H1 (cell line): ENCODE measurements at places on chromosomes 4 and X.

DNA sequence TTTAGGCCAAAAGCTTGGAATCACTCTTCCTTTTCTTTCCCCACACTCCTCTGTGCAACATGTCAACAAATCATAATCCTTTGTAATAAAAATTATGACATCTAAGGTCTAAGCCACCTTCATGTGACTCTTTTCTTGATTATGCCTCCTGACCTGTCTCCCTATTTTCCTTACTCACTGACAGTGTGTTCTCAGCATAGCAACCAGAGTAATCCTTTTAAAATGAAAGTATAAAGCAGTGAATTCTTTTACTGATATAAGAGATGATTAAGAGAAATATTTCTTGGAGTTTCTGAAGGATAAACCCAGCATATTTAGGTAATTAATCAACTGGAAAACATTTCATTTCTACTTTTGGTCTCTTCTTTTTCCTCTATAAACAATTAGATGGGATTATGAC lies 44.7 kb downstream of the USO1 start:
- no peaks in the 10 kb centered on the region for H3K36me3 ChIP-seq
- no peak for DNase-seq
- H3K4me1 ChIP-seq = no peaks in the 10 kb centered on the region
- H3K4me3 ChIP-seq = no peak overlapping the region
- no peak overlapping the region for H3K27ac ChIP-seq
- H3K27me3 ChIP-seq = no peaks in the 10 kb centered on the region

DNA sequence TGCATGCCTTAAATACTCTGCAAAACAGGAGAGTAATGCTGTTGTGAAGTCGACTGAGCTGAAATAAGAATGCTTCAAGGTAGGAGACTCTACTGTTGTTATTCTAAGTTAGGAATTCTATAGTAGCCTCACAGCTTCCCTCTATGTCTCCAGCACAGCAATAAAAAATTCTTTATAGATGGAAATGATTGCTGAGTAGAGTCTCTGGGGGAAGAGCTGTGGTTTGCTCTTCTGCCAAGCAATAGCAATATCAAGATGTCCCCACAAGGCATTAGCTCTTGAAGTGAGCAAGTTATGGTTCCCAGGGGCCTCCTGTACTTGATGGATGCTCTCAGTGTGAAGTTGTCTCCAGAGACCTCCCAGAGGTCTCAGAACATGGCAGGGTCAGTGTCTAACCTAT lies 880.6 kb upstream of the FRG1 start:
- no peaks in the 10 kb centered on the region for H3K36me3 ChIP-seq
- H3K27me3 ChIP-seq = no peaks in the 10 kb centered on the region
- DNase-seq = no peak
- H3K4me3 ChIP-seq = no peak overlapping the region
- H3K4me1 ChIP-seq = peaks cover 12% of the 10 kb centered on the region
- peak overlapping the region; percentile 66; the same call in 1 of the 2 replicates for H3K27ac ChIP-seq

DNA sequence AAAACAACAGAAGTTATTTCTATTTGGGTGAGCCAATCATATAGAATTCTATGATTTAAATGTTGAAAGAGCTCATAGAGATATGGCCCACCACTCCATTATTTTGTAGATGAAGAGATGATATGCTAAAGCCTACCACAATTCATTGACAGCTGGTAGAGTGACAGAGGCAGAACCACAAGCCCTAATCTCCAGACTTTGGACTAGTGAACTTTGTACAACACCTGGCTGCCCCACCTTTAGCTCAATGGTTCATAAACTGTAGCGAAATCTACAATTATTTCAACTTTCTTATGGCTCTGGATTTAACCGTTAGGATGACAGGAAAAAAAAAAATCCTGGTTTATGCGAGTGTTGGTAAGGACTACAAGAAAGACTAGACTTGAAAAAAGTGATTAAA lies 50.9 kb downstream of the PRKG2 start:
- no peaks in the 10 kb centered on the region for H3K4me1 ChIP-seq
- H3K27me3 ChIP-seq = no peaks in the 10 kb centered on the region
- no peak overlapping the region for H3K27ac ChIP-seq
- no peak overlapping the region for H3K4me3 ChIP-seq
- no peaks in the 10 kb centered on the region for H3K36me3 ChIP-seq

DNA sequence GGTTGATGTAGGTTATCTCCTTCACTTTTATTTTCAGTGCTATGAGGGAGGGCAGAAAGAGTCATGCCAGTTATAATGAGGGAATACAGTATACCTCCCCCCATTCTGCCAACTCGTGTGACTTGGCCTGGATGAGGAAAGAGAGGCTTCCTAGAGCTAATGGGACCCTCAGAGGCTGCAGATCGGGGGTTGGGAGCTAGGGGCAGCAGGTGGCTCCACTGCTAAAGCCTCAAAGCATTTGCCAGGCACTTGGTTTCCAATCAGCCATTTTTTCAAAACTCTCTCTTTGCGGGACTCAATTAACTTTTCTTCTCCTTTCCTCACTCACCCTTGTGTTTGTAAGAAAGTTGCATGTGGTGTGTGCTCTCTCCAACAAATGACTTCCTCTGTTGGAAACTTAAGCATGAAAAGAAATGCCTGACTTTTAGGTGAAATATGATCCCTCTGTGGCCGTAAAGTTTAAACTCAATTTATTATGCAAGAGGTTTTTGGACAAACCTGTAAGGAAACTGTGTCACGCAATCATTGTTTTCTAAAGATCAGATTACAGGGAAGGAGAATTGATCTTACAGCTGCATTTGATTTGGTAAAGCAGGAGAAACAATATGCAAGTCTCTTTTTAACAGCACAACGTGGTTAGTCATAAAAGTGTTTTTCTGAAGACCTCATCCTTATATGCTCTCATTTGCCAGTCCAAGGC lies 7.0 kb downstream of the SFRP2 start:
- H3K4me1 ChIP-seq = no peaks in the 10 kb centered on the region
- no peak overlapping the region for H3K4me3 ChIP-seq
- no peaks in the 10 kb centered on the region for H3K27me3 ChIP-seq

GRCh38 chr4:76624241-76624681 lies 189.2 kb downstream of the SHROOM3 start:
- H3K4me1 ChIP-seq = peaks cover 25% of the 10 kb centered on the region
- no peaks in the 10 kb centered on the region for H3K36me3 ChIP-seq
- H3K4me3 ChIP-seq = no peak overlapping the region
- no peak for DNase-seq
- no peaks in the 10 kb centered on the region for H3K27me3 ChIP-seq
- no peak overlapping the region for H3K27ac ChIP-seq

DNA sequence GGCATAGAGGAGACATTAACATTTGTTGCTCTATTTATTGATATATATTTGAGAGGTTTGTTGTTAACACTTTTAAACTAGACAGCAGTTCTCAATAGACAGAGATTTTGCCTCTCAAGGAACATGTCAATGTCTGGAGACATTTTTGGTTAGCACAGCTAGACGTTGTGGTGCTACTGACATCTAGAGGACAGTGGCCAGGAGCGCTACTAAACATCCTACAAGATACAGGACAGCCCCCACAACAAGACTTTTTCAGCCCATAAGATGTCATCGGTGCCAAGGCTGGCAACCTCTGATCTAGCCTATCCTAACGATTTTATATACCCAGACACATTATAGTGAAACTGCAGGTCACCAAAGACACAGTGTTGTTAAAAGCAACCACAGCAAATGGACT lies 18.4 kb upstream of the CTSO start:
- no peaks in the 10 kb centered on the region for H3K4me1 ChIP-seq
- H3K27ac ChIP-seq = no peak overlapping the region
- H3K36me3 ChIP-seq = no peaks in the 10 kb centered on the region
- H3K27me3 ChIP-seq = no peaks in the 10 kb centered on the region
- DNase-seq = no peak
- H3K4me3 ChIP-seq = no peak overlapping the region

DNA sequence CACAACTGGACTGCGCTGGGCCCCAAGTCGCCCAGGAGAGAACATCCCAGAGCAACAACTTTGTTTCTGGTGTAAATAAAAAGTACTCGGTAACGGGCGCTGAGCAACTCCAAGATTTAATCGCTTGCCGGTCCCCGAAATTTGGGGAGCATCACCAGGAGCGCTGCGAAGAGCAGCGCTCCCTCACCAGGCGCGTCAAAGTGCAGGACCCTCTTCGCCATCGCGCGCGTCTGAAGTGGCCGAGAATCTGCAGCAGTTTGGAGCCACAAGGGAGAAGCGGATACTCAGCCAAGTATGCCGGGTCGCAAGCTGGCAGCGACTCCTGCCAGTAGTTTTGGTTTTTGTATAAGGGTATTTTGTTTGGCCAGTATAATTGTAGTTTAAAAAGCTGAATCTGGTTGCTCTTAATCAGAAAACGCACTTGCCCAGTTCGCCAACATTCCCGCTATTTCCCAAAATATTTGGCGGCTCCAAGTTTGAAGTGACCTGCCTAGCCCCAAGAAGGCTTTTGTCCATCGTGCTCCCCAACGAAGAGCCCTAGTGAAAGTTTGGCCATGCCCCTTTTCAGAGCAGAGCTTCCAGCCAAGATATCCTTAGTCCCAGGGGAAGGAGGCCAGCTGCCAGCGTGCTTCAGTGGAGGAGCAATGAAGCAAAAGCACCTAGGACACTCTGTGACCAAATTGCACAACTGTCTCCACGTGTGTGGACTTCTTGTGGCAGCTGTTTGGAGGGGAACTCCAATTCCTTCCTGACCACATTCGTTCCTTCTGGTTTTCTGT lies 557 bp upstream of the KDR start:
- peak overlapping the region; percentile 57 for H3K4me3 ChIP-seq
- H3K27me3 ChIP-seq = no peaks in the 10 kb centered on the region
- H3K4me1 ChIP-seq = peaks cover 8% of the 10 kb centered on the region; the same call in 1 of the 2 replicates
- no peak for DNase-seq
- H3K27ac ChIP-seq = no peak overlapping the region
- no peaks in the 10 kb centered on the region for H3K36me3 ChIP-seq

DNA sequence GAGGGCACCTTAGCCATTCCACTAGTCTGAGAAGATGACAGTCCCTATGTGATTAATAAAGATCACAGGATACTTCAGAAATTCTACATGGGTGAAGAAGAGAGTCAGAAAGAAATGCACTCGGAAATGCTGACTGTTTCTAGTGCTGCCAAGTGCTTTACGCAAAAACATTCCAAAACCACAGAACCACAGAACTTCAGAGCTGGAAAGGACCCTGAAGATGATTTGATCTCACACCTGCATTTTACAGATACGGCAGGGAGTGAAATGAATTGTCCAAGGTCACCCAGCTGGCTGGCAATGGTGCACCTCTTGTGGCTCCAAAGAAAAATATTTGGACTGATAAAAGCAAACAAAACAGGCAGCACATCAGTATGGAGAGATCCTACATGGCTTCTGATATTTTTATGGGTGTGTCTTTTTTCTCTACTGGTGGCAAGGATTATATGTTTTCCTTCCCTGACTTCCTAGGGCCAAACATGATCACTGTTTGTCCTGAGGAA lies 115.9 kb downstream of the MAML3 start:
- H3K4me3 ChIP-seq = no peak overlapping the region
- no peaks in the 10 kb centered on the region for H3K36me3 ChIP-seq
- H3K4me1 ChIP-seq = no peaks in the 10 kb centered on the region; the same call in 1 of the 2 replicates
- H3K27me3 ChIP-seq = no peaks in the 10 kb centered on the region
- no peak overlapping the region for H3K27ac ChIP-seq

GRCh38 chrX:103540145-103540544 lies 20.9 kb upstream of the RAB40A start:
- H3K4me1 ChIP-seq = no peaks in the 10 kb centered on the region
- DNase-seq = no peak
- H3K27me3 ChIP-seq = no peaks in the 10 kb centered on the region

DNA sequence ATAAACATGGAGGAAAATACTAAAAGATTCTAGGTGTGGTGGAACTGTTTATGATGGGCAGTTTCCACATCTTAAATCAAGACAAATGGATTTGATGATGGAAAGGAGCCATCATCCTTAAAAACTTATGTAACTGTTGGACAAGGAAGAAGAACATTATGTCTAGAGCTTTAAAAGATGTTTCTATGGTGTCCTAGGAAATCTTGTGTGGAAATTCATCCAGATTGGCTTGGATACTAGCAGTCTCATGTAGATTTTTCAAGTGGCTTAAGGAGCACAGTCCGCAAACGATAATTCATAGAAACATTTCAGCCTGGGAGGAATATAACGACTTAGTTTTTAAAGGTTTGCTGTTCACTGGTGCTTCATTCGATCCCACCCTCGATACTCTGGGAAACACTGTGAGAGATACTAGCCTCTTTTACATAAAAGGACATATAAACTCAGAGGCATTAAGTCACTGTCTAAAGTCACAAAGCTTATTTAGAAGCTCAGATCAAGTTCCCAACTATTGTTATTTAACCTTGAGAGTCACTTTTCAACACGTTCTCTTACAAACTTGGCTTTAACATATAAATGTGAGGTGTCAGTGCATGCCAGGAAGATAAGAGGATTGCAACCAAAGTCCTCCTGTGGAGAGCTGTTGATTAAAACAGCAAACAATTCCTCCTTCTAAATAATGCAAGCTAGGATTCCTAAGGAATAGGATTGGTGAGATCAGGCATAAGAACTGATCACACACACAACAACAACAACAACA lies 135.7 kb upstream of the SCML1 start:
- H3K4me1 ChIP-seq = no peaks in the 10 kb centered on the region; the same call in 1 of the 2 replicates
- no peak overlapping the region for H3K27ac ChIP-seq
- no peaks in the 10 kb centered on the region for H3K27me3 ChIP-seq
- H3K4me3 ChIP-seq = no peak overlapping the region
- no peak for DNase-seq
- H3K36me3 ChIP-seq = no peaks in the 10 kb centered on the region

DNA sequence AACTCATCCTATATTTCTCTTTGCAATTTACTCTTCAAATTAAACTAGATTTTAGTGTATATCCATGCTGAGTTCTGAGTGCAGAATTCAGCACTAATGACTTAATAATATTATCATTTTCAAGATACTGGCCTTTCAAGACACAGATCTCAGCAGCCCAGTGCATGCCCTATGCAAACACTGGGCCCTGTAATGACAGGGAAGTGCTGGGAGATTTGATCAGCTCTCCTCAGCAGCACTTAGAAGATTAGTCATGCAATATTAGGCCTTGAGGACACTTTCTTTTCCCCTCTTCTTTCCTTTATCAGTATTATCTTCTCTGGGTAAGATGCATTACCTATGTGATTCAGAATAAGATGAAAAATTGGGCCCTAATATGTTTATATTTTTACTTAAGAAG lies 207.1 kb downstream of the PPP3CA start:
- no peak overlapping the region for H3K4me3 ChIP-seq
- DNase-seq = no peak
- H3K27me3 ChIP-seq = no peaks in the 10 kb centered on the region

- no peaks in the 10 kb centered on the region for H3K4me1 ChIP-seq
- H3K4me3 ChIP-seq = no peak overlapping the region
- no peak for DNase-seq
- no peaks in the 10 kb centered on the region for H3K27me3 ChIP-seq
Observed at GRCh38 chrX:65772842-65773241, 105.4 kb downstream of the MSN start.

DNA sequence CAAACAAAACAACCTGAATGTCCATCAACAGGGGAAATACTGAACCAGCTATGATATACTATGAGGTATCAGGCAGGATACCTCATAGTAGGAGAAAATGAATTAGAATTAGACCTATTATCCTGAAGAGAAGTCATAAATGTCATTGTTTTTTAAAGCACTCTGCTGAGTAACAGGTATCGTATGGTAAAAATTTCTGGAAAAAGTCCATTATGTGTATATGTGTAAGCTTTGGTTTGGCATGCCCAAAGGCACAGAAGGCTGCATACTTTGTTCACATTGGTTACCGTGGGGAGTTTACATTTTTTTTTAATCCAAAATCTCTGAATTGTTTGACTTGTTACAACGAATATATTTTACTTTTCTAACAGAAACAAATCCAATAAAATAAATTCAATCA lies 70.5 kb downstream of the RPS3A start:
- peaks cover 6% of the 10 kb centered on the region for H3K4me1 ChIP-seq
- H3K27ac ChIP-seq = no peak overlapping the region
- no peaks in the 10 kb centered on the region for H3K27me3 ChIP-seq
- no peak overlapping the region for H3K4me3 ChIP-seq
- H3K36me3 ChIP-seq = peaks cover 5% of the 10 kb centered on the region; the same call in 1 of the 2 replicates

GRCh38 chr4:25842229-25842845 lies 20.5 kb downstream of the SEL1L3 start:
- H3K27me3 ChIP-seq = no peaks in the 10 kb centered on the region
- no peak overlapping the region for H3K4me3 ChIP-seq
- H3K27ac ChIP-seq = no peak overlapping the region
- H3K4me1 ChIP-seq = peaks cover 10% of the 10 kb centered on the region
- DNase-seq = peak; percentile 63
